H9 (cell line): ENCODE measurements at places on chromosomes 6 and 20. TPM values are rescaled to one million over a fixed set of nuclear protein-coding genes. Genes with fewer than 3 reads are reported as not detected.

DNA sequence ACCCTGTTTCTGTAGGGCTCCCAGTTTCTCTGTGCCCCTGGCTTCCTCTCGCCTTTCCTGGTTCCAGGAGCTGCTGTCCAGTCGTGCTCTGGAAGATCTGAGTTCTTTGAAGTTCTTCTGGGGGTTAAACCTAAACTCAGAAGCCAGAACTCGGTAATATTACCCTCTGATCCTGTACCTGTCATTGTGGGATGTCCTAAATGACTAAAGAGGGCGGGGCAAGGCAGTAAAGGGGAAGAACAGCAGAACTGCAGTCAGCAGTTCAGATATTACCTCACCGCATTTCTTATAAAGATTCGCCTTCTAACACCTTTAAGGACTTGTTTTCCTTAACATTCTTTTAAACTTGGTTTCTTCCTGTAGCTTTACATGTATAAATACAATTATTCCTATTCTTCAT, 63.9 kb downstream of the FAM120B start:
- DNase-seq, result no peak

DNA sequence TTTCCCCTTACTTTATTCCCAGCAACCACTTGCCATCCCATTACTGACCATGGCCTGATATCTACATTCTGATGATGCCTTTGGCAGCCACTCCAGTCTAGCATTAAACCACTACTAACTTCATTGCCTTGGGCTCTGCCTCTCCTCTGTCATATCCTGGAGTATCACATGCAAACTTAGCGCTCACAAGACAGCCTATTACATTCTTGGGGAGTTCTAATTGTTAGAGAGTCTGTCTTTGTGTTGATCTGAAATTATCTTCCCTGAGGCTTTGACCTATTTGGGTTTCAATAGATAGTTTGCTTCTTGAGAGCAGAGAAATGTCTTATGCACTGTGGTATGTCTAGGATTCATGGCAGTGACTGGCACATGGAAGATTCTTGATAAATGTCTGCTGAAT, 40.5 kb upstream of the RAB32 start:
- no peak for DNase-seq

DNA sequence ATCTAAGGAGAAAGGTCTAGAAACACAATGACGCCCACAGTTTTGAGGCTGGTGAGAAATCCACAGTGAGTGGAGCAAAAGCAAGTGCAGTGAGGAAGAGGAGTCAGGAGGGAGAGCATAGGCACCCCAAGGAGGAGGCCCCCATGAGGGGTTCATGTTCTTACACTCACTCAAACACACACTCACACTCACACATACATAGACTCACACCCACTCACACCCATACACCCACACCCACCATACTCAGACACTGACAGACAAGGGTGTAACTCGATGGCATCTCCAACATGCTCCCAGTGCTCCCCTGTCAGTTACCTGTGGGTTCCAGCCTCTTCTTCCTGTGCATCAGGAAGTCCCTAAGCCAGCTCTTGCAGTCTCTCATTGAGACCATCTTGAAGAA, 3.8 kb downstream of the ULBP3 start:
- no peak for DNase-seq

GRCh38 chr20:57693002-57693582, 16.7 kb downstream of the PMEPA1 start:
- peak; percentile 52 for DNase-seq

RNF146 gene
- 20.4 and 21.8 TPM in 2 replicates for total RNA-seq

PLCB4 gene
- 8.4 and 10.1 TPM in 2 replicates for total RNA-seq

EEF1A1 gene
- 13,057 and 13,182 TPM in 2 replicates for total RNA-seq
